ENCODE measurements at places on chromosomes 16 and 17.
A peak's percentile ranks its signal among the peaks of the same experiment; 100 is the strongest.

- no peak for DNase-seq
These were observed 37.6 kb downstream of the ZNF750 start for GRCh38 chr17:82802075-82802780.

GRCh38 chr17:77186141-77186604 lies 45.4 kb downstream of the SEC14L1 start:
- no peak for DNase-seq

- DNase-seq = no peak
These were observed 6.9 kb downstream of the FBXO31 start for GRCh38 chr16:87376660-87377059.

DNA sequence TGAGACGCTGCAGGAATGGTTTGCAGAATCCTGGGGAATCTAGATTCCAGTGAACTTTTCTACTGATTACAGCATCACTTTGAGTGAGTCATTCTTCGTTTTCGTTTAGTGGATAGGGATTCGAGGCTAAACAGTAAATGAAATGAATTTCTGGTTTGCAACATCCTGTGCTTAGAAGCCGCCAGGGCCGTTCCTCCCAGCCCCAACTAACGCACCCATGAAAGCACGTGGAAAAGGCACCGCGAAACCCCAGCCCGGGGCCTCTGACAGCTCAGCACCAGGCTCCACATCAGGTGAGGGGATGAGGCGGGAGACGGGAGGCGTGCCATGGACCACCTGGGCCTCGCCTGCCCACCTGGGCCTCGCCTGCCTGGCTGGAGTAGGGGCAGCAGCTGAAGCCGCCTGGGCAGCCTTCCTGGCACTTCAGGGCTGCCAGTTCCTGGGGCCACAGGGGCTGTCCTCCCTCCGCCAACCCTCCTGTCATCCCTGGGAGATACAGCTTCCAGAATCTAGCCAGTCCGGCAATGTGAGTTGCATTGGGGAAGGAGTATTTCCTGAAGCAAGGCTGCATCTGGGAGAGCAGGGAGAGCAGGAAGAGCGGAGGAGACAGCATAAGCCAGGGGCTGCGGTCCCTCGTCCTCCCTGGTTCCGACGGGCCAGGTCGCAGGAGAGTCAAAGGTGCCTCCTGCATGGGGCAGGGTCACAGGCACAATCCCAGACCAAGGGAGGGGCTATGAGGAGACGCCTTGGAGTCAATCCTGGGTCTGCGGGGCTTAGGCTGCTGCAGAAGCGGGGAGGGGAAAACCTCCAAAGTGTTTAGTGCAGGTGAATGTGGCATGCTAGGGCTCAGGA lies 78.4 kb downstream of the RPH3AL start:
- DNase-seq = no peak

DNA sequence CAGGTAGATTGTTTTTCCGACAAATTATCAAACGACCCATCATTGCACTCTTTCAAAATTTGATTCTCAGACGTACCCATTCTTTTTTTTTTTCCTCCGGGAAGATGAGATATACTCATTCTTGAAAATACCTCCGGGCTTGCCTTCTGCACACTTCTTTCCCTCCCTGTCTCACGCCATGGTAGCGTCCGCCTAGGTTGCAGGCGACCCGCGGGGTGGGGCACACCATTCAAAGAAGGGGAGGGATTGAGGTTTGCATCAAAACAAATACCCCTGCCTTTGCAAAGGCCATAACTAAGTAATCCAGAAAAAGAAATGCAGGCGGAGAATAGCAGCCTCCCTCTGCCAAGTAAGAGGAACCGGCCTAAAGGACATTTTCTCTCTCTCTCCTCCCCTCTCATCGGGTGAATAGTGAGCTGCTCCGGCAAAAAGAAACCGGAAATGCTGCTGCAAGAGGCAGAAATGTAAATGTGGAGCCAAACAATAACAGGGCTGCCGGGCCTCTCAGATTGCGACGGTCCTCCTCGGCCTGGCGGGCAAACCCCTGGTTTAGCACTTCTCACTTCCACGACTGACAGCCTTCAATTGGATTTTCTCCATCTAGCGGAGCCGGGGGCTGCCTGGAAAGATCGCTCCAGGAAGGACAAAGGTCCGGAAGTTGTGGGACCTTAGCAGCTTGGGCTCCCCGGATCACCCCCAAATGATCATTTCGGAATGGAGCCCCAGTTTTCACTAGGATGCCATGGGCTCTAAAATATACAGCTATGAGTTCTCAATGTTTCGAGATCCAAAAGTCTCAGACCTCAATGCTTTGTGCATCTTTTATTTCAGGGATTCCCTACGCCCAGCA lies 843 bp downstream of the TP53 start:
- peak; percentile 48 for DNase-seq

GRCh38 chr17:8995711-8996110 lies 25.6 kb upstream of the NTN1 start:
- no peak for DNase-seq

Measured in stimulated activated CD4-positive, alpha-beta T cell treated with anti-CD3 and anti-CD28 coated beads, Interleukin-1b, Interleukin-23, amount 100 ng/mL, for 24 hours (primary cell).